Caco-2 (cell line): ENCODE measurements at places on chromosomes 1 and 21. TPM values are rescaled to one million over a fixed set of nuclear protein-coding genes. Genes with fewer than 3 reads are reported as not detected.

The OR2T29 gene
- not detected in 2 replicates for total RNA-seq

The SPATA45 gene
- not detected in 2 replicates for total RNA-seq

The TTC22 gene
- total RNA-seq: 8.8 and 9.9 TPM in 2 replicates

The ACKR1 gene
- not detected in 2 replicates for total RNA-seq

The HUNK gene
- 4.8 and 7.5 TPM in 2 replicates for total RNA-seq

The KLF17 gene
- not detected in 2 replicates for total RNA-seq

The SERPINC1 gene
- 0.65 and 0.98 TPM in 2 replicates for total RNA-seq

The SPRR1A gene
- not detected in 2 replicates for total RNA-seq

The SPRR2G gene
- not detected in 2 replicates for total RNA-seq

The HSPA6 gene
- 0.32 and 0.60 TPM in 2 replicates for total RNA-seq

The S100A2 gene
- total RNA-seq: 2.4 and 3.0 TPM in 2 replicates

The MYCL gene
- 7.2 and 7.8 TPM in 2 replicates for total RNA-seq

The KRTAP11-1 gene
- total RNA-seq: not detected in 2 replicates

The CCDC185 gene
- total RNA-seq: not detected in 2 replicates

The DNM3 gene
- 0.11 TPM in 1 of 2 replicates, not detected in the other for total RNA-seq

The GBP6 gene
- not detected in 2 replicates for total RNA-seq

The CDK18 gene
- total RNA-seq: 17.0 and 18.5 TPM in 2 replicates

The KLHDC9 gene
- total RNA-seq: 2.0 and 2.2 TPM in 2 replicates

The INSRR gene
- not detected in 2 replicates for total RNA-seq

The FAM72B gene
- 0.27 and 0.67 TPM in 2 replicates for total RNA-seq

The TOR3A gene
- total RNA-seq: 25.0 and 25.2 TPM in 2 replicates

The RBP7 gene
- 10.3 and 11.7 TPM in 2 replicates for total RNA-seq

The RORC gene
- not detected in 2 replicates for total RNA-seq

The PIGR gene
- total RNA-seq: not detected in 2 replicates

The TNNT2 gene
- total RNA-seq: 5.9 and 7.3 TPM in 2 replicates

The B3GALT6 gene
- 24.8 and 25.3 TPM in 2 replicates for total RNA-seq

The CLCA1 gene
- not detected in 2 replicates for total RNA-seq

The UTS2 gene
- total RNA-seq: 10.8 and 15.0 TPM in 2 replicates

The CFAP74 gene
- not detected in 2 replicates for total RNA-seq

The FAM78B gene
- total RNA-seq: 0.21 TPM in 1 of 2 replicates, not detected in the other

The HSD3B2 gene
- total RNA-seq: not detected in 2 replicates

The SMG5 gene
- 146 and 155 TPM in 2 replicates for total RNA-seq

The ASPM gene
- total RNA-seq: 41.9 and 42.7 TPM in 2 replicates

The RPTN gene
- total RNA-seq: not detected in 2 replicates

The PLA2G2D gene
- total RNA-seq: not detected in 2 replicates

The ADAM30 gene
- not detected in 2 replicates for total RNA-seq
